Eye (tissue), 1 donor: ENCODE measurements at places on chromosomes 4 and X.

- no peak for DNase-seq
Measured at GRCh38 chr4:154692304-154692818, 51.4 kb upstream of the LRAT start.

DNA sequence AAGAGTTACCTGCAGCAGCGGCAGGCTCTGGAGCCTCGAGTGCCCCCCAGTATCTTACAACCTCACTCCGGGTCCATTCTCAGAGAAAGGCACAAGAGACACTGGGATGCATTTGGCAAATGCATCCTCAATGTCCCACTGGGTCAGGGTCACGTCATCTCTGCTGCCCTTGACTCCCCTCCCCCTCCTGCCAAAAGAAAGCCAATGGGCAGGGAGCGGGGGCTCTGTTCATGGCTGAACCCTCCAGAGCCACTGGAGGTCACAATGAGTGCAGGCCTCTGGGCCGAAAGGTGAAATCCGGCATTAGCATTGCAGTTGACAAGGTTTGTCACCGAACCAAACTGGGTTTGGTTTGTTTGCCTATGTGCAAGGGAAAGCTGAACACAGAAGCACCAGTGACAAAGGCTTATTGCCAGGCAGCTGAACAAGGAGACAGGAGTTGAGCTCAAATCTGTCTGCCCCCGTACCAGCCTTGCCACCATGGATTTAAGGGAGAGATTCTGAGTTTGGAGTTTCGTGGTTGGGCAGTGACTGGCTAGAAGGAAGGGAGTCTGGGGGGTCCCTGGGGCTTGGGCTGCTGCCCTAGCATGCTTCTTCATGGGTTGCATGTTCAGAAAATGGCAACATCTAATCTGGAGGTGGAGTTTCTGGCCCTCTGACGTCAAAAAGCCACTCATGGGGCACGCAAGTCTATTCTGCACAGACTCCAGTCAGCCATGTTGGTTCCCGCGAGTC is 64.3 kb downstream of the HTRA3 start:
- DNase-seq = no peak

DNA sequence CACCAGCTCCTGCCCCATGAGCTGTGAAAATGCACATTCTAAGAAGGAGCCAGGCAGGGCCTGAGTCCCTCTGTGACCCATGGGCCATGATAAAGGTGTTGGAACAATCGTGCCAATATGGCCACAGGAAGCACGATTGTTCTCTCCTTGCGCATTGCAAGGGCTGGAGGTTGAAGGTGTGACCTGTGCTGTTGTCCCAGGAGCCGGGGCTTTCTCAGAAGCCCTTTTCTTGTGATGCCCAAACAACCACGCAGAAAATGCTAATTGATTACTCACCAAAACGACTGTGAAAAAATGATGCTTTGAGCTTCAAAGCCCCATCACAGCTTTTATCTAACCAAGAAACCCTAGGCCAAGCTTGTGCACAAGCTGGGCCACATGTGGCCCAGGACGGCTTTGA is 33.8 kb downstream of the USP11 start:
- DNase-seq = no peak

DNA sequence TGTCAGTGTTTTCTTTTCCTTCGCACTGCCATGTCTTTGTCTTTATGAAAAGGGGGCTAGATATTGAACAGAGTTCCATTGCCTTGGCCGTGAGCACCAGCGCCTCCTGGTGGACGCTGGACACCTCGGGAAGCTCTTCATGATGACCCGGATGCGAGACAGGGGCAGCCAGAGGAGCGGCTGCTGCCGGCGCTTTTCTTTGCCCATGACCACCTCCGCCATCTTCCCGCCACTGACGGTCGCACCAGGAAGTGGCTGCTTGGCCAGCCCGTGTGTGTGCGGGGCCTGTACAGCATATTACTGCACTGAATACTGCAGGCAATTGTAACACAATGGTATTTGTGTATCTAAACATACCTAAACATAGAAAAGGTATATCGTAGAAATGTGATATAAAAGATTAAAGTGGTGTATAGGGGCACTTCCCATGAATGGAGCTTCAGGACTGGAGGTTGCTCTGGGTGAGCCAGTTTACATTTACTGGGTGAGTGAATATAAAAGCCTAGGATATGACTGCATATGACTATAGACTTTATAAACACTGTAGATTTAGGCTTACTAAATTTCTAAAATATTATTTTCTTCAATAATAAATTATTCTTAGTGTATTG is 15.8 kb upstream of the GRIA2 start:
- DNase-seq = no peak

GRCh38 chrX:15202454-15203177 is 67.3 kb downstream of the ASB9 start:
- DNase-seq = no peak

- DNase-seq = peak; percentile 76
Measured at GRCh38 chr4:4869731-4870571, 10.5 kb downstream of the MSX1 start.

DNA sequence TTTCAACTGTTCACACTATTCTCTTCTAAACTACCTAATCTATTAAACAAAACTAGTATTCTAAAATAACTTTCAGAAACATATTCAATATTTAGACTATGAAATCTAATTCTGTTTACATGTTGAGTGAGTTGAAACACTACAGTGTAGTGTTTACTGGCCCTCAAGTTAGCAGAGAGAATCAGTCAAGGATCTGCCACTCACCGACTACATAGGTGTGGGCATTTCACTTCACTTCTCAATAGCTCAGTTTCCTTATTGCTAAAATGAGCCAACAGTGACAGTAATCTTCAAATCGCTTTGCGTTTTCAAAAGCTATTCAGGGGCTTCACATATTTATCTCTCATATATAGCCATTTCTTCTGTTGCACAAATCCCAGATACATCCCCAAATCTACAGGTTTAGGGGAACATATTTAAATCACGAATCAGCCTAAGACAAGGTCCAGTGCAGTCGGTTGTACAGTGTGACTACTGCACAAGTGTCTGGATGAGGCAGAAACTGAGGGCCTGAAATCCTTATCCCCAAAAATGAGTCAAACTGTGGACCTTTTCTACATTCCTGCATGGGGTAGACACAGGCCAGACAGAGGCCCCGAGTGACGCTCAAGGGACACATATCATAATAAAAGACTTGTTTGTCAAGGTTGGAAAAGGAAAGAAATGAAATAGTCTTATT is 129.8 kb downstream of the PPP3CA start:
- DNase-seq = no peak

DNA sequence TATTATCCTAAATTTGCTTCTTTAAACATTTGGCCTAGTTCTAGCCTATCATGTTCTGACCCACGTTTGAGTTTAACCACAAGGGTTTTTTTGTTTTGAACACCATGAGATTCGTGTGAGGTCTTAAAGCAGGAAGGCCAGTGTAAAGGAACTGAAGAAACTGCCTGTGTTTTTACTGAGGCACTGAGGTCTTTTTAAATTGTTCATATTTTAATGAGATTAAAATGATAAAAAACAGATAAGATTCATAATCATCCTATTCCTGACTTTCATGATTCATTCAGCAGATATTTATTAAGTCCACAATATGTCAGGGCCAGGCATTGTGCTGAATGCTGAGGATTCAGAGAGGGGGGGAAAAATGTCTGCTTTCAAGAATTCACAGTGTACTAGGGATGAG is 3.2 kb downstream of the RPS6KA3 start:
- no peak for DNase-seq

- peak; percentile 72 for DNase-seq
Measured at GRCh38 chrX:75746891-75747639, 38.0 kb downstream of the MAGEE2 start.

DNA sequence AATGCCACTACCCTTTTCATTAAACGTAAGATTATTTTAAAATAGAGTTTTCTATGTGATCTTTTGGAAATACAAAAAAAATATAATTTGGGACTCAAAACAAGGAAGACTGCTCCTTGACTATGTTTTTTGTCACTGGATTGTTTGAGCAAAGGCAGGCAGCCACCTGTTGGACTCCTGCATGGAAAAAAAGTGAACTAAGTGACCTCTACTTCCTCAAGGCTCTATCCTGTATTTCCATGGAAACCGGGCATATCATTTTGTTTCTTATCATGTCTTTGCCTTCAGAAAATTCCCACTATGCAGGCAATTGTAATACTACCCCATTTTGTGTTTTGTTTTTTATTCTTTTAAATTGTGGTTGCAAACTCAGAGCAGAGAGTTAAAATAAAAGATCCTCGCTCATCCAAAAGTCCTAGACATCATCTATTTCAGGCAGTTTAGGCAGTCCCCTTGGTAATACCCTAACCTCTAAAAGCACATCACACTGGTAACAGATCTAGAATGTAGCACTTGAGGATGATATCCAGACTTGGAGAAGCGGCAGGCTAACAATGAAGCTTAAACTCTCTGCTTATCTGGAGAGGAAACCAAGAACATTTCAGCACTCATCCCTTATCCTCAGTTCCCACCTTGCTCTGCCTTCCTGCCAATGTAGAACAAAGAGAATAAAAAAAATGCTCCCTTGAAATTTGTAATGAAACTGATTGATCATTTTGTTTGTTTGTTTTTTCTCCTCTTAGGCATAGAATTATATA is 165.7 kb downstream of the BANK1 start:
- DNase-seq = no peak

- DNase-seq = peak; percentile 3
Measured at GRCh38 chr4:140423106-140423505, 4.3 kb downstream of the CLGN start.

GRCh38 chr4:133891011-133891410 is 310.6 kb downstream of the PABPC4L start:
- no peak for DNase-seq

DNA sequence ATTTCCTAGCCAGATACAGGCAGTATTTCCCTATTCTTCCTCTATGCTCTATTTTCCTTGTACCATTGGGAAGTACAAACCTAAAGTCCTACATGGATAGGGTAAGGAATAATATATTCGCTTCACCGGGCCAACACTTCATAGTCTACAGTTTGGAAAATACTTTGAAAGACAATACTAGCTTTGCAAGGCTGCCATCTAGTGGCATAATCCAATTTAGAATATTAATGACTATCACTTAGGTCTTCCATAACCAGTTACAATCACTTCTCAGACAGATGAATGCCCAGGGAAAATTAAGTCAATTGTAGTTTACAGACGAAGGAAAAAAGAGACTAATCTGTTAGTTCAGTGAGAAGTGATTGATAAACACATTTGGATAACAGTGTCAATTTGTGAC is 141.0 kb upstream of the FAM47C start:
- DNase-seq = peak; percentile 71

DNA sequence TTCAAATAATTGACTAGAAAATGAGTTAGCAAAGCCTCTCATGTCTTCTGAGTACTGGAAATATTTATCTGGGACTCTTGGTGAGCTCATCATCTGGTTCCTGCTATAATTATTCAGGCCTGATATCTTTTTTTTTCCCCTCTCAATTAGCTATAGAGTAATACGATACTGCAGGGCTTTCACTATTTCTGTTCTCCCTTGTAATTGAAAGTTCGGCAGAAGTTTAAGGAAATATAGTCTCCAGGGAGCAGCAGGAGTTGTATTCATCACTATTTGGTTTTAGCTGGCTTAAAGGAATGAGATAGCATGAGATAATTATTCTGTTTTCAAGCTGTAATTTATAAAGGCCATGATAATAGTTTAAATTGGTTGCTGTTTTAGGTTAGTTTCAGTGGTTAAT is 378.6 kb upstream of the EPHA5 start:
- no peak for DNase-seq

GRCh38 chr4:5955856-5956255 is 62.4 kb downstream of the C4orf50 start:
- DNase-seq = no peak

DNA sequence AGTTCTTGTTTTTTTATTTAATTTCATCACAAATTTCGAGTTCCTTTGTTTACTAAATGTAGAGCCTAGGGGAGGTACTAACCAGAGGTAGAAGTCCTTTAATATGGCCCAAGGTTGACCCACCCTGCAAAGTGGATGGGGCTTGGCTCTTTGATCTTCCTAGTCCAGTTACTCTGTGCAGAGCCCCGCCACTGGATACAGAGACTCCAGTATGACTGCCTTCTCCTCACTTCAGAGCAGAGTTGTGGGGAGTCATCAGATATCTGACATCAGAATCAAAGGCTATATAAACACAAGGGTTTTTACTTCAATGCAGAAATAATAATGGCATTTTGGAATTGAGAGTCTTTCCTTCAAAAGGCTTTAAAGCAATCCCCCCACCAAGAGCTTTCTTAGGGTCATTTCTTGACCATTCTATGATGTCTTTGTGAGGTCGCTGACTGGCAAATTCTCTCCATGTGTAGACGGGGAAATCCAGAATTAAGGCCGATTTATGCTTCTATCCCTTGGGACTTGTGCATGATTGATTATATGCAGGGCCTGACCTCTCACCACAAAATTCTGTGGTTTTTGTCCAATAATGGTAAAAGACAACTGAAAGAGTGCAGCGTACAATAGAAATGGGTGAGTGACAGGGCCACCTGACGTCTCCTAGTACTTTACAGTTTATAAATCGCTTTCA is 88.3 kb upstream of the CITED1 start:
- DNase-seq = no peak

DNA sequence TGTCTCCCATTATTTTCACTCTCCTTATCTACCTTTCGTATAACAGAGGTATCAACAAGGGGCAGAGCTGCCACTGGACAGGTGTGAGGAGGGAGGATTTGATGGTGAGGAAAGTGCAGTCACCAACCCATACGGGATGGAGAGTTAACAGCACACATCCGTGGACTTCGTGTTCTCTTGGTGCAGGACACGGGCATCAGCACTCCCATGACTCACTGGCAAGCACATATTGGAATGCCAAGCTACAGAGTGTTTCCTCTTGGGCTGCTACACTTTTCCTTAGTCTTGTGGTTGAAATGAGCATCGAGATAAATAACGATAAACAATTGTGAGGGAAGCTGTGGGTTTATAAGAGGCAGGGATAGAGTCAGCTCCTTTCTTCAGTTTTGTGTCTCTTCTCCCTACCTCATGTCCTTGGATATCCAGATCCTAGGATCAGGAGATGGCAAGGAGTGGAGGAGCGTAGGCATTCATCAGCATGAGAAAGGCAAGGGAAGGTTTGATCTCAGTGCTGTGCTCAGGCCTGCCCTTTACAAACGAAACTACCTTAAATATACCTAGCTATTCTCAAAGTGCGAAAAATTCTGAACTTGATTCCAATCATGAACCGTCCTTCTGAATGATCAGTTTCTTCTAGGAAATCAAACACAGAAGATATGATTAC is 96.3 kb downstream of the ZNF827 start:
- DNase-seq = no peak
